NCI-H1105 (cell line): ENCODE measurements at places on chromosomes 13 and 19.

- DNase-seq = no peak
These were observed 44.7 kb downstream of the TDRD3 start for GRCh38 chr13:60441761-60442160.

DNA sequence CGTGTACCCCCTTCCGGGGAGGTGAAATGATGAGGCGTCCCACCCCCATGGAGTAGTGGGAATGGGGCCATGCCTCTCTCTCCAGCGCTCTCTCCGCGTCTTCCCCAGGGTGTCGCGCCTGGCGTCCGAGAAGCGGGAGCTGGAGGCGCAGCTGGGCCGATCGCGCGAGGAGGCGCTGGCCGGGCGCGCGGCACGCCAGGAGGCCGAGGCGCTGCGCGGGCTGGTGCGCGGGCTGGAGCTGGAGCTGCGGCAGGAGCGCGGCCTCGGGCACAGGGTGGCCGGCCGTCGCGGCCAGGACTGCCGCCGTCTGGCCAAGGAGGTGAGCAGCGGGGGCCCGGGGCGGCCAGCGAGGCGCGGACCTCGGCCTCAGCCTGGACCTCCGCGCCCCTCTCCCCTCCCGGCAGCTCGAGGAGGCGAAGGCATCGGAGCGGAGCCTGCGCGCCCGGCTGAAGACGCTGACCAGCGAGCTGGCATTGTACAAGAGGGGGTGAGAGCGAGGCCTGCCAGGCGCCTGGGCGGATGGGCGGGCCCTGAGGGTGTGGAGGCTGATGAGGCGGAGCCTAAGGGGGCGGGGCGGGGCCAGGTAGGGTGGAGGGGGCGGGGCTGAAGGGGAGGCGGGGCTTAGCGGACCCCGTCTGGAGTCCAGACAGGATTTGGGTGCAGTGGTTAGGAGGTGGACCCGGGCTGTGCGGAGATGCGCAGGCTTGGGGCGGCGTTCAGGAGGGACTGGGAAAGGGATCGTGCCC lies 7.7 kb downstream of the PGLYRP1 start:
- DNase-seq = peak; percentile 93

- no peak for DNase-seq
These were observed 60.1 kb downstream of the RNASEH2B start for GRCh38 chr13:50969691-50970090.

DNA sequence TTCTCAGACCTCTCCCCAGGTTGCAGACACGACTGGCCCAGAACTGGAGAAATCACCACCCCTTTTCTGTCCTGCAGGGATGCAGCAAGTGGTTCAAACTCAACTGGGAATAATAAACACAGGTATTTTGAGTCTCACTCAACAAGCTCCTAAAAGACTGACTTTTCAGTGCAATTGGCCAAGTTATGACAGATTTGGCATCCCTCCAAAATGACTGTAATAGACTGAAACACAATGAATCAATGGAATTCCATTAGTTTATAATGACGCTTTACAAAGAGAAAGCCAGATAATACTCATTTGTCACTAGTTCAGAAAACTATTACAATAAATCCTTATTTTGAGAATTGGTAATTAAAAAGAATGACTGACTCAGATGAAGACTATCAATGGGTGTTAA lies 38.1 kb downstream of the MIPEP start:
- DNase-seq = no peak

- no peak for DNase-seq
These were observed 863.3 kb downstream of the UQCRFS1 start for GRCh38 chr19:28349604-28350003.

DNA sequence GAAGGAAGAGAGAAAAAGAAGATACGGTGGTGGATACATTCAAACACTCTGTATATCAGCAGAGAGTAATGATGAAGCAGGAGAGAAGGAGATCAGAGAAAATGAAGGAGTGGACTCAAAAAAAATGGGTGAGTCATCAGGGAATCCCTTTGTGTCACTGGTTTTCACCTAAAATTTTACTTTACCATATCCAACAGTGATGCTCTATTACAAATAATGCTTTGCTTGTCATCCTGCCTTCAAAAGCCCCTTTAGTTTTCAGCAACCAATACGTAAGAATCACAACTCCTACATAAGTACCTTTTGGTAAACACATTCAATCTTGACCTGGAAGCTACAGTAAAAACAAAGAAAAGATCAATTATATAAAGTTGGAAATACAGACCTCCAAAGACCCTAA lies 88.8 kb downstream of the ENOX1 start:
- no peak for DNase-seq

GRCh38 chr13:82002710-82003109 lies 1661.8 kb upstream of the SPRY2 start:
- no peak for DNase-seq

DNA sequence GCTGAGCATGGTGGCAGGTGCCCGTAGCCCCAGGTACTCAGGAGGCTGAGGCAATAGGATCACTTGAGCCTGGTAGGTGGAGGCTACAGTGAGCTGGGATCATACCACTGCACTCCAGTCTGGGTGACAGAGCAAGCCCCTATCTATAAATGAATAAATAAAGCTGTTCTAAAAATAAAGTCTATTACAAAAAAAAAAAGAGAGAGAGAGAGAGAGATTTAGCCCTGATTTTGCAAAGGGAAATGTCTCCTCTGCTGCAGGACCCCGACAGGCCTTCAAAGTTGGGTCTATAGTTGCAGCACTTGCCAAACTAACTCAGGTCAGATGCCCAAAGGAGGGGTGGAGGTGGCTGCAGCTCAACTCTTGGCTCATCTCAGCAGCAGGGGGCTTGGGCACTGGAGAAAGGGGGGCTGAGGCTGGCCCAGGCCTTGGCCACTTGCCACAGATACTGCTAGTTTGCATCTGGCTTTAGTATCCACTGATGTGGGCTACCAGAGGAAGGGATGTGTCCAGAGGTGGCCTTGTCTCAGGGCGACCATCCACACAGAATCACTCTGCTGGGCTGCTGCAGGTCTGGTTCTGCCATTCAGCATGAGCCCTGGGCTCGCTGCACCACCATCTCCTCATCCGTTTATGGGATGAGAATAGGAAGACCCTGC lies 30.8 kb upstream of the AKT2 start:
- DNase-seq = no peak

- no peak for DNase-seq
These were observed 74.4 kb upstream of the ZNF599 start for GRCh38 chr19:34847393-34847792.

DNA sequence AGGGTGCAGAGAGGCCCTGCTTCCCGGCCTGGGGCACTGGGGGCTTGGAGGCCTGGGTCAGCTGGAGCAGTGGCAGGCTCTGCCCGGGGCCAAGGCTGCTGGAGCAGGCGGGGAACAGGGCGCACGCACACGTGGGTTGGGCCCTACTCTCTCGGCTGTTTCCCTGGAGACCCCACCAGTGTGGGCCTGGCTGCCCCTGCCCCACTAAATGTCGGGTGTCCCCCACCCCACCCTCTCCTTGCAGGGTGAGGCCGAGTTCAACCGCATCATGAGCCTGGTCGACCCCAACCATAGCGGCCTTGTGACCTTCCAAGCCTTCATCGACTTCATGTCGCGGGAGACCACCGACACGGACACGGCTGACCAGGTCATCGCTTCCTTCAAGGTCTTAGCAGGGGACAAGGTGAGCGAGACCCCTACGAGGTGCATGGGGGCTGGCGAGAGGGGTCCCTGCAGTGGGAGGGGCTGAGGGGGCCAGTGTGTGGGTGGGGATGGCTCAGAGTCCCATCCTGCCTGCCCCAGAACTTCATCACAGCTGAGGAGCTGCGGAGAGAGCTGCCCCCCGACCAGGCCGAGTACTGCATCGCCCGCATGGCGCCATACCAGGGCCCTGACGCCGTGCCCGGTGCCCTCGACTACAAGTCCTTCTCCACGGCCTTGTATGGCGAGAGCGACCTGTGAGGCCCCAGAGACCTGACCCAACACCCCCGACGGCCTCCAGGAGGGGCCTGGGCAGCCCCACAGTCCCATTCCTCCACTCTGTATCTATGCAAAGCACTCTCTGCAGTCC lies 15.3 kb downstream of the CAPN12 start:
- DNase-seq = no peak

DNA sequence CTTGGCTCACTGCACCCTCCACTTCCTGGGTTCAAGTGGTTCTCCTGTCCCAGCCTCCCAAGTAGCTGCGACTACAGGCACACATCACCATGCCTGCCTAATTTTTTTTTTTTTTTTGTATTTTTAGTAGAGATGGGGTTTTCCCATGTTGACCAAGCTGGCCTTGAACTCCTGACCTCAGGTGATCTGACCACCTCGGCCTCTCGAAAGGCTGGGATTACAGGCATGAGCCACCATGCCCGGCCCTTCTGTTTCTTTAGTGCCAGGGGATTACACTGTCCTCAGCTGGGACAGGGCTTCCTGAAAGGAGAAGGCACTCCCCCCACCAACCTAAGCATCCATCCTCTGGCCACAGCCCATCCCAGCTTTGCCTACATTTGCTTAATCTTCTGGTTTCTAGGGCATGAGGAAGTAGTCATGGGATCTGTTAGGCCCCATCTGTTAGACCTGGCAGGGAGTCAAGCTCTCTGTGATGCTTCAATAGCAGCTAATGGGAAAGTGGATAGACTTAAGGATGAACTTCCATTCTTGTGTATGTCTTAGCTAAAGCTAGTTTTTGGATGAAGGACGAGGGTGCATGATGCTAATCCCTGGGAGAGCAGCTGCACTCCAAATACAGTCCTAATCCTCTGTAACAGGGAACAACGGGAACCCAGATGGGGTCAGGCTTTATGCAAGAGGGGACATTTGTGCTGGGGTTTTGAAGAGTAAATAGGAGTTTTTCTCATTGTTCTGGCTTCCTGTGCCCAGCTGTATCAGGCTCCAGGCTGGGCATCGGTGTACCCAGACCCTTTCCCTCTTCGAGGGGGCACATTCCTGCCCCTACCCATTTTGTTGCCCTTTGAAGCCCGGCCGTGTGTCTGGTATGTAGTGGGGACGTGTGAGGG lies 2.6 kb downstream of the VAV1 start:
- DNase-seq = no peak

DNA sequence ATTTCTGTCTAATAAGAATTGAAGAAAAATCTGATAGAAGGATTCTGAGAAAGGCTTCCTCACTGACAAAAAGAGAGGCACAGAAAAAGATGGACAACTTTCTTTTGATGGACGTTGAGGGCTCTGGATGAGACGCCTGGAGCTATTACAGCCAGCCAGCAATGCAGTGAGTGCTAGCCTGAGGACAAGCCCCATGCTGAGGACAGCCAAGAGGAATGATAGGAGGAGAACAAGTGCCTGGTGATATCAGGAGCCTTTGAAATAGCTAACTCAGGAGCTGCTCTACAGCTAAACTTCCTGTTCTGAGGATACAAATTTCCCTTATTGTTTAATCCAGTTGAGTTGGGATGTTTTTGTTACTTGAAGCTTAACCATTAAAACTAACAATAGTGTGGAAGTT lies 212.3 kb downstream of the COG6 start:
- no peak for DNase-seq

DNA sequence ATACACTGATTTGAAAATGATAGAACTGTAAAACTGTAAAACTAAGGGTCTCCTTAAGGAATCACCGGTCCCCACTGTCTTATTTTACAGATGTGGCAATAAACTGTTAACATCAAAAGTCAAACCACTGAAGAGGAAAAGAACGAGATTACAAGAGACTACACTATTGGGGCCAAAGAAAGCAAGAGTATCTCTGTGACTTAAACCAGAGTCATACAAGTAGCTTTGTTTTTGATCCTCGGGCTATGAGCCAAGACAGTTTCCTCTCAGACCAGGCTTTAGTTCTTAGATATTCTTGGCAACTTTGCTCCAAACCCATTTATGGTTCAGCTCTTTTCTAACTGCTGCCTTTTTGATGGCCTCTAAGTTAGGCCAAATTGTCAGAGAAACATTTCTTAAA lies 113.8 kb downstream of the TBC1D4 start:
- DNase-seq = no peak

- DNase-seq = no peak
These were observed 254.8 kb downstream of the FGF9 start for GRCh38 chr13:21925720-21926119.

GRCh38 chr19:18650468-18651041 lies 13.7 kb downstream of the KLHL26 start:
- no peak for DNase-seq

DNA sequence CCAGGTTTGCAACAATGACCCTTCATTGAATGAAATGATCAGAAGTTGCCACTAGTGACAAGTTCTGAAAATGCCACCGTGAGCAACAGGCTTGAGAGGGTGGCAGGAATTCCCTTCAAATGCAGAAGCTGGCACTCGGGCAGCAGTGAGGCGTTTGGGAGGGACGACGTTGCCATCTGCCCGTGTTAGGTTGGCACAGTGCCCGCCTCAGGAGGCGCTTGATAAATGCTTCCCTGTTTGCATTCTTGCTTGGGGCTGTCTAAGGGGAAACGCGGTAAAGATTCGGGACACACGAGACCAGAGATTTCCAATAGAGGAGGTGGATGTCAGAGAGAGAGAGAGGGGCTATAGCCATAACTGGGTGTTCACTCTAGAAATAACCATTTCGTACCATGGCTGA lies 101.9 kb downstream of the TEX29 start:
- DNase-seq = peak; percentile 57

- no peak for DNase-seq
These were observed 6.0 kb upstream of the CYP4F12 start for GRCh38 chr19:15666883-15667282.

GRCh38 chr19:6070207-6070681 lies 40.1 kb downstream of the RFX2 start:
- no peak for DNase-seq

DNA sequence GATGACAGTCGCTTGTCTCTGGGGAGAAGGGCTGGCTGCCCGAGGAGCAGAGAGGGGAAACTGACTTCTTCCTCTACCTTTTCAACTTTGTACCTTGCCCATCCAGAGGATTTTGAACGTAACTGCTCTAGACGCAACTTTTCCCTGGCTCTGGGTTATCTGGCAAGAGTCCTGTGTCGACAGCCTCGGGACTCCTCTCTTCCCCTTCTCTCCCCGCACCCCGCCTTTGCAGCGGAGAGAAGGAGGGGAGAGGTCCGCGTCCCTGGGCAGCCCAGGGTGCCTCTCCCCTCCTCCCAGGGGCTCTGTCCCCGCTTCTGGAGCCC lies 574 bp downstream of the SH3GL1 start:
- no peak for DNase-seq

GRCh38 chr19:5130371-5131030 lies 161.6 kb downstream of the KDM4B start:
- no peak for DNase-seq

DNA sequence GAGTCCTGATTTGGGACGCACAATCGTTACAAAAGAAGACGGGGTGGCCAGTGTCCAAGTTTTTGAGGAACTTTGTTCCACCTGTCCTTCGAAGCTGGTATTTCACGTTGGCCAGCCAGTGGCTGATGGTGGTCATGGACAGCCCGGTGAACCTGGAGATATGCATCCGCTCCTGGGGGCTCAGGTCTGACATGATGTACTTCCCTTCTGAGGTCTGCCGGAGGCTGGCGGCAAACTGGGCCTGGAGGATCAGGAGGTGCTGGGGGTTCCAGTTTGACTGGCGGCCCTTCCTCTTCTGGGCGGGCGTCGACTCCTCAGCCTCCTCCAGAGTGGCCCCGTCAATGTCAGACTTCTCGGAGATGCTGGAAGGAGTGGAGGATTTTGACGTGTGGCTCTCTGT lies 72.4 kb downstream of the TSHZ3 start:
- no peak for DNase-seq
